ENCODE measurements at places on chromosomes 6 and 20.

- no peak for DNase-seq
Observed at GRCh38 chr20:21632735-21633053, 72.8 kb upstream of the PAX1 start.

DNA sequence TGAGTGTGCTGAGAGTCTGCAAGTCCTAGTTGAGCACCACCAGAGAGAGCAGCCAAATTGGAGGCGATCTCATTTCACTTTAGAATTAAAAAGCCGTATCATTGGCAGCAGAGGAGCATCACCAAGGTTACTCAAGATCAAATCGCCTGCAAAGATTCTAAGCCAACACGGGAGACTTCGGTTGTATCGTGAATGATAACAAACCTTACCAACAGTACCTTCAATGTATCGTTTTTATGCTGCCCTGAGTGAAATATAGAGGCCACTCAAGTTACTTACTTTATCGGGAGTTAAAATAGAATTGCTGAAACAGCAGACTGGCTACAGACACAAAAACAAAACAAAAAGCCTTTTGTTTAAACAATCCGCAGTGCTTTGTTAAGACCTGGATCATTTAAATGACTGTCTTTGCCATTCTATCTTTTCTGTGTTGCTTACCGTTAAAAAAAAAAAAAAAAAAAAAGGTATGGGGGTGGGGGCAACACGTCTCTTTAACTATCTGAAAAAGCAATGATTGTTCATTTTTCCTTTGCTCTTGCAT is 14.2 kb downstream of the NHSL1 start:
- no peak for DNase-seq

DNA sequence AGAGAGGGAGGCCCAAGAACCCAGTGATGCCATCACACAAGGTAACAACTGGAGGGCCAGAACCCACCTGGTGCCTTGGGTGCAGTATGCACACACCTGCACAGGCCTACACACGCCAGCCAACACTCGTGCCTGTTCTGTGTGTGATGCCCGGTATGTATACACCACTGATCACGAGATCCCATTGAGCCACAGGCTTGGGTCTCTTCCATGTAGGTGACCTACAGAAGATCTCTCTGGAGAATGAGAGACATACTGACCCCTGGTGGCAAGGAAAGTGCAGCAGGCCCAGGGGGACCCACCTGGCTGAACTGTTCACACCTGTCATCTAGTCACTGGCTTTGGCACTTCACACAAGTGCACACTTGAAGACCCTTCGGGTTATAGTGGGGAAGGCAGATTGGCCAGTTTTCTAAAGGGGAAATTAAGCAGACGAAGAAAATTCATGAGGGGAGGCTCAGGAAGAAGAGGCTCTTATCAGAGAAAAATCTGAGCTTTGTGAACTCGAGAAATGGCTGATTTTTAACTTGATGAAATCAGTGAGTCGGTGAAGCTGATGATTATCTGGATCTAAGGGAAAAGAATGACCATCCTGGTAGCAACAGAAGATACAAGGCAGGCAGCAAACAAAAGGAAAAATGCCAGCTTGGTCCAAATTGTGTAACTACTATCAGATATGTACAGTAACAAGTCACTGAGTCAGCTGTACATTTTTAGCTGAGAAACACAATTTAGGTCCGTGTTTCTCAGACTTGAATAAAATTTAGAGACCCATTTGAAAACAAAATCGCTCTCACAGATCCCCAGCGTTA is 69.1 kb upstream of the PBOV1 start:
- no peak for DNase-seq

GRCh38 chr6:88402909-88403308 is 236.8 kb upstream of the CNR1 start:
- no peak for DNase-seq

DNA sequence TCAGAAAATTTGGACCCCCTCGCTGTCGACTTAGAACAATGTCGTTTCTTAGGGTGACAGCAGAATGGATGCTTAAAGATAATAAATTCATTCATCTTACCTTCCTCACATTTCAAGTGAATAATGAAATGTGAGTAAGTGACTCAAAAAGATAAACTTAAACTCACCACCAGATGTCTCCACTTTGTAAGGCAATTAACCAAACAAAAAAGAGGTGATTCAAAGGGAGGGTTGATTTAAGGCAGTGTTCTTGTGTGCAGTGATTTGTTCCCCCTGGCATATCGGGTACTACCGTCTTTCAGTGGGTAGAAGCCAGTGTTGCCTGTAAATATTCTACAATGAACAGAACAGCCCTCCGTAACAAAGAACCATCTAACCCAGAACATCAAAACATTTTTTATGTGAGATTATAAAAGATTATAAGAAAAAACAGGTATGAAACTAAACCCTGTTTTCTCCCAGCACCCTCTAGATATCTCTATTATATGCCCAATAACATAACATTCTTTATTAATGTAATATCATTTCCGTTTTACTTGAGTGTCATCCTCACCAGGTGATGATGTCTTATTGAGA is 589.7 kb downstream of the CBLN4 start:
- no peak for DNase-seq

- DNase-seq: no peak
Observed at GRCh38 chr6:95091823-95092436, 485.4 kb upstream of the MANEA start.

DNA sequence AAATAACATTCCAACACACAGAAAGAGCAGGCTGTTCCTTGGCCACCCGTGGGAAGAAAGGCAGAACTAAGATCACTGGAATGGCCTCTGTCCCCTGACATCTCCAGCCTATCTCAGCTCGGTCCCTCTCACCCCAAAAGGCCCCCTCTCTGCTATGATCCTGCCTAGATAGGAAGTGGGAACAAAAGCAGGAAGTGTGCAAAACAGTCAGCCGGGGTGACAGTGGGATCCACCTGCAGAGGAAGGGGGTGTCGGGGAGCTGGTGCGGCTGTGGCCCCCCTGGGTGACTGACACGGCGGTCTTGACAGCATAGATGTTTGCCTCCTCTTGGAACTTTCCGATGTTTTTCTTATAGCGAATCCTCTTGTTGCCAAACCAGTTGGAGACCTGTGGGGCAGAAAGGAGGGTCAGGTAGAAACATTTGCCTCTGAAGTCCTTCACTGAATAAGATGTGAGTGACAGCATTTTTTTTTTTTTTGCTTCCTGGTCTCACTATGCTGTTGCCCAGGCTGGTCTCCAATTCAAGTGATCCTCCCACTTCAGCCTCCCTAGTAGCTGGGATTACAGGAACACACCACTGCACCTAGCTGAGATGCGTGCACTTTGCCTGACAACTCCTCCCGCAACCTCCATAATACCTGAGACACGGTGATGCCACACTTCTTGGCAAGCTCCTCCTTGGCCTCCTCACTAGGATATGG is 2.8 kb downstream of the PBX2 start:
- no peak for DNase-seq

- no peak for DNase-seq
Observed at GRCh38 chr6:148235446-148235845, 107.2 kb upstream of the SASH1 start.

- no peak for DNase-seq
Observed at GRCh38 chr6:125798734-125799508, 8.2 kb downstream of the NCOA7 start.

DNA sequence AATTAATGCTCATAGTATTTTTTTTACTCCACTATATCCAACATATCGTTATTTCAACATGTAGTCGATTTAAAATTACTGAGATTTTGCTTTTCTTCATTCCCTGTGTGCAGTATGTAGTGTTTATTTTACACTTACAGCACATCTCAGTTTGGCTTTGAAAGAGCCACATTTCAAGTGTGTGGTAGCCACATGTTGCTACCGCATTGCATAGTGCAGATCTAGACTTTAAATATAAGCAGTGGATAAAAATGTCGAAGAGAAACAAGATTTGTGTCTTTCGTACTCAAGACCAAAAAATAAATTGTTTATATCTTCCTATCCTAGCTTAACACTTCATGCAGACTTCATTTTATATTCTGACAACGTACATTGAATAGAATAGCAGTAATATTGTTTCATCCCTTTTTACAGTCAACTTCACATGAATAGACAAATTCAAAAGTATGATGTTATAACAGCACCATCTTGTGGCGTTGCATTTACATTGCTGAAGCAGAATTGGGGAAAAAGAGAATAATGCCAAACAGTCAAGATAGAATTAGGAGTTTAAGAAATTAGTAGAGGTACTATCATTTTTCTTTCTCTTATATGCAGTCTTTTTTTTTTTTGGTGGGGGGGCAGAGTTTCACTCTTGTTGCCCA is 29.9 kb downstream of the FBXO5 start:
- peak; percentile 37 for DNase-seq

- no peak for DNase-seq
Observed at GRCh38 chr6:104201557-104201956, 658.2 kb downstream of the HACE1 start.

GRCh38 chr6:130167655-130168054 is 55.1 kb downstream of the SAMD3 start:
- DNase-seq: no peak

DNA sequence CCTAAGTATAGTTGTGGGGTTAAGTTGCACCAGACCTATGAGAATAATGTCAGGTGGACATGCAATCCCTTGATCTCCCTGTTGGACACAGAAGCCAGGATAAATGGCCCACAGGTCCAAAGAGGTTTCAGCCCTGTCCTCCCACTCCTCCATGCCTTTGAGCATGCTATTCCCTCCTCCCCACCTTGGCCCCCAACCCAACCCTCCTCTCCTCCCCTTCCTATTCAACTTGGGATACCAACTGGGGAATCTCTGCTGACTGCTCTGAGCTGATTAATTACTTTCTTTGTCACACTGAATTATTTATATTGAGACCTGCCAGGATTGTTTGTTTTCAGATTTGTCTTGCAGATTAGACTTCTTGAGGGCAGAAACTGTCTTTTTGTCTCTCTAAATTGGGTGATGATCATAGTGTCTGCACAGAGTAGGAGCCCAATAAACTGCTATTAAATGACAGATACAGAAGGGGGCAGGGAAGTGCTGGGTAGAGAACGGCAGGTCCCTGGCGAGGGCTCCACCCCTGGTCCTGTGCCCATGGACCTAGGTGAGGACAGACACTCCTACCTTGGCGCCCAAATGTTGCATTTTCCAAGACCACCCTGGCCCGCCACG is 120.9 kb downstream of the UNC5CL start:
- DNase-seq: no peak

DNA sequence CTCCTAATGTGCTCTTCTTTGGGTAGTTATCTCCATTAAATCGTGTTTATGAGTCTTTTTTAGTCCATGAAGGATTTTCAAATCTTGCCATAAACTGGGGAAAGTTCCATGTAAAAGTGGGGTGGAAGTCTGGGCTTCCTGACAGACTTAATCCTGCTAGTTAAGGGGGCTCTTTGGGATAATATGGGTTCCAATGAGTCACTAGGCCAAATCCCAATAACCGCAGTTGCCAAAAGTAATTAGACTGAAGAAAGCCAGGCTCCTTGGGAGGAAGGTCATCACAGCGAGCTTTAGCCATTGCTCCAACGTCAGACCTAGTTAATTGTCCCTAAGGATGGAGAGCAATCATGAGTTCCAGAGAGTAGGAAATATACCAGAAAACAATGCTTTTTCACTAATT is 10.8 kb downstream of the RSPO3 start:
- no peak for DNase-seq

DNA sequence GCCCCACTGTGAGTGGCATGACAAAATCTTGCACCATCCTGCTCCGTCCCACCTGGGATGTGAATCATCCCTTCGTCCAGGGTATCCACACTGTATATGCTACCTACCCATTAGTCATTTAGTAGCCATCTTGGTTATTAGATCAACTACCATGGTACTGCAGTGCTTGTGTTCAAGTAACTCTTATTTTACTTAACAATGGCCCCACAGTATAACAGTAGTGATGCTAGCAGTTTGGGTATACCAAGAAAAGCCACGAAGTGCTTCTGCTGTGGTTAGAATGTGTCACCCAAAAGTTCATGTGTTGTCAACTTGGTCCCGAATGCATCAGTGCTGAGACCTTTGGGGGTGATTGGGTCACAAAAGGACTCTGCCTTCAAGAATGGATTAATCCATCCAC is 11.7 kb downstream of the OSER1 start:
- DNase-seq: no peak

GRCh38 chr6:168054765-168055560 is 24.0 kb downstream of the FRMD1 start:
- DNase-seq: no peak

Measured in hepatic stellate cell (primary cell).